ENCODE measurements at places on chromosomes 7 and 10.

DNA sequence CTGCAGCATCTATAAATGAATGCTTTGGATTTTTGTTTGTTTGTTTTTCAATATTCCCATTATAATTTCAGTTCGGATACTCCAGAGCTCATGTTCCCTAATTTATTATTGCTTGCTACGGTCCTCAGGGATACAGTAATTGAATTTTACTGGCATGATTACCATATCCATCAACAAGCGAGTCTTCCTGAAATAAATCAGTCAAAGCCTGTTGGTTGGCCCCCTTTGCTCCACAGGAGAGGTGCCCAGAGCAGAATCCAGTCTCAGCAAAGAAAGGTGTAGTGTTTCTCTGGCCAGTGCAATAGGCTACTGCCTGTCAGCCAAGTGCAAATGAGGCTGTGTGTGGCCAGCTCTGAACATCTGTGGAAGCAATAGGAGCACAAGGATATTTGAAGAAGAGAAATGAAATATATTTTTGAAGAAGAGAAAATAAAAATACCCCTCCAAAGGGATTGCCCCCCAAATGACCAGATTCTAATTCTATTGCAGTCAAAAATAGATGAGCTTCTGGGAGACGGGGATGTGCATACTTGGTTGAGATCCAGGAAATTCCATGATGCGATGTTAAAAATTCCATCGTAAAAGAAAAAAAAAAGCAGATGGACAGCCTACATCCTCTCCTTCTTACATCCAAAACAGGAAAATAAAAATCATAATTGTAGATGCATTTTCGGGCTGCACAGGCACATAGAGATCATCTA, 18.1 kb downstream of the TRIL start:
- DNase-seq: no peak

- DNase-seq: no peak
Measured at GRCh38 chr7:151330661-151331060, 11.0 kb upstream of the NUB1 start.

DNA sequence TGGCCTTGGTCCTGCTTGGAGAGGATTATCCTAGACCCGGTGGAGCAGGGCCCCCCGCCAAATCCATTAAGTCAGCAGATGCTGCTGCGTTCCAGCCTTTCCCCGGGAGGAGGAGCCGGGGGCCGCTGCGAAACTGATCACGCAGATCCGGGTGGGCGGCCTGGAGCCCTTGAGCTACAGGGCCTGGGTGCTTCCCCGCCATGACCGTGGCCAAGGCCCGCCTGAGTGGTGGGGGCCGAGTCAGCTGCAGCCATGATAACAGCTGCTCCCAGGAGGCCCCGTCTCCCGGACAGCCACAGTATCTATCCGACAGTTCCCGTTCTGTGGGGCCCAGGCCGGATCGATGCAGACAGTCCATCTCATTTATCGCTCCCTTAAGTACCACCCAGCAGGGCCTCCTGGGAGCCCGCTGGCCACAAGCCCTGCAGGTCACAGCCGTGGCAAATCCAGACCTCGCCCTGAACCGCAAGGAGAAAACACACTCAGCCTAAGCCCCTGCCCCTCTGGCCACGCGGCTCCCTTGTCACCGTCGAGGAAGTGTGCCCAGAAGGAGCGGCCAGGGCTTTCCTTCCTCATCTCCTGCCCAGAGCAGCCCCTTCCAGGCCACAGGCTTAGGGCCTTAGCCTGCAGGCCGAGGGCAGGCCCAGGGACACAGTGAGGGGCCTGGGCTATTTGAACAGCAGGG, 34.4 kb upstream of the SLC29A4 start:
- DNase-seq: peak; percentile 34

- no peak for DNase-seq
Measured at GRCh38 chr7:91127959-91128358, 136.3 kb upstream of the FZD1 start.

- DNase-seq: no peak
Measured at GRCh38 chr10:13053794-13054462, 46.0 kb upstream of the OPTN start.
